Stimulated activated CD4-positive, alpha-beta T cell treated with anti-CD3 and anti-CD28 coated beads, Interleukin-1b, Interleukin-23, amount 100 ng/mL, for 1 hour (primary cell): ENCODE measurements at places on chromosomes 1 and 21.

- DNase-seq, result no peak
These were observed 6.3 kb downstream of the CELF3 start for GRCh38 chr1:151710187-151710840.

- no peak for DNase-seq
These were observed 144.7 kb downstream of the RYR2 start for GRCh38 chr1:237186675-237187074.

DNA sequence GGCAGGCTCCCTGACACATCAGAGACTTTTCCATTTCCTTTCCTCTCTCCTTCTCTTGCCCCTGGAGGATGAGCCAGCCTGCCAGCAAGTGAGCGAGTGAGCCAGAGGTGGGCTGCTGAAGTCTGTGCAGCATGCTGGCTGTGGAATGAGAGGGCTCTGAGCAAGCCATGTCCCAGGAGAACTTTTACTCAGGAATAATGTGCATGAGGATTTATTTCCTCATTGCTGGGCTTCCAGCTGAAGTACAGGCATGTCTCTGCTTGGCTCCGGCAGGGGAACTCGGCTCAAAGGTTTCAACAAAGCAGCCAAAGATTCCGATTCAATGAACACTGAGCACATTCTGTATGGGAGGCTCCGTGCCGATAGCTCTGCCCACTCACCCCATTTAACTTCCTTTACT lies 43.7 kb downstream of the UBIAD1 start:
- no peak for DNase-seq

- DNase-seq, result no peak
These were observed 95.4 kb upstream of the USP24 start for GRCh38 chr1:55310505-55310971.

GRCh38 chr1:8065369-8065768 lies 39.3 kb upstream of the ERRFI1 start:
- DNase-seq, result no peak

DNA sequence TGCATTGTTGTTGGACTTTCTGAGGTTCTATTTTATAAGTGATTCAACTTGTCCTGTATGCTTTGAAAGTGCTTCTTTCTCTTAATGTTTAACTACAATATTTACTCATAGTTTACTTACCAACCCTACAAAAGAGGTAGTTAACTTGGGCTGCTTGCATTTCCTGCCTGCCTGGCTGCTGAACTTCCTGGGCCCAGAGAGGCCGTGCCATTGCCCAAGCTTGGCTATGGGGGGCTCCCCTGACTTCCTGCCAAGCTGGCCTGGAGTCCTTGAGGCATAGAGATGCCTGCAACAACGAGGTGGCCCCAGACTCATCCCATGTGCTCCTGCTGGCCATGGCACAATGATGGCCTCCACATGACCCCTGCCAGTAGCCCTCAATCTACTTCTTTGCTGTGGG lies 361.6 kb upstream of the PLD5 start:
- no peak for DNase-seq

DNA sequence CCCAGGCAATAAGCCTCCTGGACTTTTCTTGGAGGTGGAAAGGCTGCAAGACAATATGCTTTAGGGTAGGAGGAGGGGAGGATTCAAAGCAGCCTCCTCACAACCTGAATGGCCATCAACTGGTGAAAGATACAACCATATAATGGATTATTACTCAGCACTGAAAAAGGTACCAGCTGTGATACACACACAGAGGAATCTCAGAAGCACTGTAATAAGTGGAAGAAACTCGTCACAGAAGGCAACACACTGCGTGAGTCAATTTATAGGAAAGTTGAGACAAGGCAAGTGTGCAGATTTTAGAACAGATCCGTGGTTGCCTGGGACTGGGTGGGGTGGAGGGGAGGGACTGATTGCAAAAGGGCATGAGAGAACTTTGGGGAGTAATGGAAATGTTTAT lies 64.9 kb upstream of the ZBTB40 start:
- DNase-seq, result no peak

- DNase-seq, result no peak
These were observed 36.0 kb downstream of the SYT6 start for GRCh38 chr1:114117654-114118053.

- DNase-seq, result no peak
These were observed 3.5 kb downstream of the TRIM33 start for GRCh38 chr1:114507513-114507912.

DNA sequence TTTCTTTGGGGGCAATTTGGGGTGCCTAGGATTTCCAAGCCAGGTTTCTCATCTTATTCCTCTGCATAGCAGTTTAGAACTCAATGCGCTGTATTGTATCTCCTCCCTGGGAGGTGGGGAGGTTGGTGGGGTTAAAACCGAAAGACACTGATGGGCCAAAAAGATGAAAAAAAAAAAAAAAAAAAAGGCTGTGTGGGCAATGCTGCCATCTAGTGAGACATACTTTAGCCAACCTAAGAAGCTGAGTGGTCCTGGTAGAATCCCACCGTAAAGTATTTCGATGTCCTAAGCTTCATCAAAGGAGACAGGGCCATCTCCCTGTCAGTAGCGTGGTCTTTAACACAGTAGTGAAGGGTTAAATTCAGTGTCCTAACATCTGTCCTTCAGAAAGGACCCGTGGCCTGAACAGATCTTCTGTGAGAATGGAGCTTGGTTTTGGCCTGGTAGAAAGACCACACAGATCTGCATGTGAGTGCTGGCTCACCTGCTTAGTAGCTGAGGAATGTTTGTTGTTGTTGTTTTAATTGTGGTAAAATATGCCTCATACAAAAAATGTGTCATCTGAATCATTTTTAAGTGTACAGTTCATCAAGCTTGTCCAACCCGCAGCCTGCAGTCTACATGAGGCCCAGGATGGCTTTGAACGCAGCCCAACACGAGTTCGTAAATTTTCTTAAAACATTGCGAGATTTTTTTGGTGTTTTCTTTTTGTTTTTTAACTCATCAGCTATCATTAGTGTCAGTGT lies 226.2 kb downstream of the KIF26B start:
- DNase-seq, result no peak

DNA sequence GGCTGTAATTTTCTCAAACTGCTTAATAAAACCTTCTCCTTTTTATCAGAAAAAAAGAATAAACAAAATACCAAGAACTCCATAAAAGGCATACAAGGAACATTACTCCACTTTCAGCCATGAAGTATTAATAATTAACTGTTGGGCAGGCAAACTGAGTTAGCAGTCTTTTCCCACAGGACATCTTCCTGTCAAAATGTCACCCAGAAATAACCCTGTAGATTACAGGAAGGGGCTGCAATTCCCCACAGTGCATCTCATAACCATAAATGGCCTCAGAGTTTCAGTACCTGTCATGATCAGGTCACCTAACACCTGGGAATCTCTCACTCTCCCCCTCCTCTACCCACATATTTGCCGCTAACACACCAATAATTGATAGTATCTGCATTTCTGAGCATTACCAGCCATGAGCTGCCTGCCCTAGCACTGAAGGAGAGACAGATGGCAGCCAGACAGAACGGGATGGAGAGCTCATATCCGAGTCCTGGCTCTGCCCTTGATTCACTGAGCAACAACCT lies 475.0 kb downstream of the SMYD3 start:
- DNase-seq, result no peak

DNA sequence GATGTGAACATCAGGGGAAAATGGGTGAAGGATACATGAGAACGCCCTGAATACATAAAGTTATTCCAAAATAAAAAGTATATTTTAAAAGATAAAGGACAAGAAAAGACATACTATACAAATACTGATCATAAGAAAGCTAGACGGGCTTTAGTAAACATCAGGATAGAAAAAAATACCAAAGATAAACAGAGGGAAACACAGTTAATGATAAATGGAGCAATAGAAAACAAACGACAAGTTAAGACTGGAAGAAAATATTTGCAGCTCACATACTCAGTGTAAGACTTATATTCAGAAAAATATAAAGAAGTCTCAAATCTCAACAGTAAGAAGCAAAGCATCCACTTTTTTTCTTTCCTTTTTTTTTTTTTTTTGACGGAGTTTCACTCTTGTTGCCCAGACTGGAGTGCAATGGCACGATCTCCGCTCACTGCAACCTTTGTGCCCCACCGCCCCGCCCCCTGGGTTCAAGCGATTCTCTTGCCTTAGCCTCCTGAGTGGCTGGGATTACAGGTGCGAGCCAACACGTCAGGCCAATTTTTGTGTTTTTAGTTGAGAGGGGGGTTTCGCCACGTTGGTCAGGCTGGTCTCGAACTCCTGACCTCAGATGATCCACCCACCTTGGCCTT lies 94.8 kb downstream of the OMA1 start:
- no peak for DNase-seq

GRCh38 chr21:42649122-42650032 lies 4.0 kb upstream of the PDE9A start:
- no peak for DNase-seq

DNA sequence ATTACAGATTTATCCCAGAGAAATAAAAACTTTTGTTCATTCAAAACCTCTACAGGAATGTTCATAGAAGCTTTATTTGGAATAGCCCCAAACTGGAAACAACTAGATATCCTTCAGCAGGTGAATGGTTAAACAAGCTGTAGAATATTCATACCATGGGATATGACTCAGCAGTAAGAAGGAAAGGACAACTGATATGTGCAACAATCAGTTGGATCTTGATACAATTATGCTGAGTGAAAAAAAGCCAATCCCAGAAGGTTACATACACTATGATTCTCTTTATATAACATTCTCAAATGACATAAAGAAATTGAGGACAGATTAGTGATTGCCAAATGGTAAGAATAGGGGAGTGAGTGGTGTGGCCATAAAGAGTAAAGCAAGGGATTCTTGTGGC lies 376.7 kb downstream of the S1PR1 start:
- no peak for DNase-seq

DNA sequence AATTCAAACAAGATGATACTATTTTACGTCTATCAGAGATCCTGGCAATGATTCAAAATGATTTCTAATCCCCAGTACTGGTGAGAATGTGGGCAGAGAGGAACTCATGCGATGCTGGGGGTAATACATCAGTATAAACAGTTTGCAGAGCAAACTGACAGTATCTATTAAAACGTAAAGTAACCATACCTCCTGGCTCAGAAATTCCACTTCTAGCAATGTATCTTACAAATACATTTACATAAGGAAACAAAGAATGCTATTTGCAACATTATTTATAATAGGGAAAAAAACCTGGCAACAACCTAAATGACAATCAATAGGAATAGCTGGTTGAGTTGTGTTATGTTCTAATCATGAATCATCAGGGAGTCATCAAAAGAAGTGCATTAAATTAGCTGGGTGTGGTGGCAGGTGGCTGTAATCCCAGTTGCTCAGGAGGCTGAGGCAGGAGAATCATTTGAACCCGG lies 15.9 kb downstream of the RCAN1 start:
- DNase-seq, result no peak

DNA sequence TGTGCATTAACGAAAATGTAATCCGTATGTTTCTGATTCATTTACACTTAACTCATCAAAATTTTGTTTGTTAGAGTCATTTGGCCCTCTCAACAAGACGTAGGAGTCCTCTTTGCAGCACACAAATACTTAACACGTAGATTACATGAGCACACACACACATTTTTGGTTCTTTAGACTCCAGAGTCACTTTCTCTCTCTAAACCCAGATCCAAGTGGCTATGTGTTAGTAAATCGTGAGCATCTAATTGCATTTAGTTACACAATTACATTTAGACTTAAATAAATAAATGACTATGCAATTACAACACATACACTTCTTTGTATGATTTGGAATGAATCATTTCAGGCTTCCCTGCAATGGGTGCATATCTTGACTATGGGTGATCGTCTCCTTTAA lies 109.0 kb upstream of the GREM2 start:
- no peak for DNase-seq

DNA sequence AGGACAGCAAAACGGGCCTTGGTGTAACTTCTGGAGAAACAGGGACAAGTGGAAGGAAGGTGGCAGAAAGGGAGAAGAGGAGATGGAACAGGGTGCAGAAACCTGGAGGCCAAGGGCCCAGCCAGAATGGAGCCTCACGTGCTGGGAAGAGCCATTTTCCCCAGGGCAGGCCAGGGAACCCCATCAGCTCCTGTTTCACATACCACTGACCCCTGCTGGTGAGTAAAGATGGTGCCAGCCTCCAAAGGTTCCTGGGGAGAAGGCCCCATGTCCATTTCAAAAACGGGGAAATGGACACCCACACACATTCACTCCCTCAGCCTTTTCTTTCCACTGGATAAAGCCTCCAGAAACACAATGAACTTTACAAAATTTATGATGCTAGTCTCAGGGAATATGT lies 57.6 kb upstream of the JUN start:
- DNase-seq, result no peak

GRCh38 chr1:60386249-60386648 lies 312.7 kb upstream of the C1orf87 start:
- no peak for DNase-seq

DNA sequence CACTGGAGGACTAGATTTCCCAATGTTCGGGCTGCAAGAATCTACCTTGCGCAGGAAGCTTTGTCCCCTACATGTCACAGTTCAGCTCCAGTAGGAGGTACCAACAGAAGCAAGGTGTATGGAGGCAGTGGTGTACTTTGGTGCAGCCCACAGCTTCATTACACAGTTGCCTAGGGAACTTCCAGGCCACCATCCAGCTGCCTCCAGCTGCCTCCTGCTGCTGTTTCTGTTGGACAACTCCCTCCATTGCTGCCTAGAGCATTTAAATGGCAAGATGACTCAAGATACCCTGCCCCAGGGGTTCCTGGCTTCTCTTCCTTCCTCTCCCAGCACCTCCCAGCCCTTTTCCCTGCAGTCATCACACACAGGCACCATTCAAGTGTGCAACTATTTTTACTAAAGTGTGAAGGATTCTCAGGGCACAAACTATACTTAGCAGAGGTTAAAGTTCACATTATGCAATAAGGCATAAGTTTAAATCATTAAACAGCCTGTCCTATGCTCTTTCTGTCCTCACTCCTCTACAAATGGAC lies 39.0 kb upstream of the ATP1A1 start:
- DNase-seq, result no peak

DNA sequence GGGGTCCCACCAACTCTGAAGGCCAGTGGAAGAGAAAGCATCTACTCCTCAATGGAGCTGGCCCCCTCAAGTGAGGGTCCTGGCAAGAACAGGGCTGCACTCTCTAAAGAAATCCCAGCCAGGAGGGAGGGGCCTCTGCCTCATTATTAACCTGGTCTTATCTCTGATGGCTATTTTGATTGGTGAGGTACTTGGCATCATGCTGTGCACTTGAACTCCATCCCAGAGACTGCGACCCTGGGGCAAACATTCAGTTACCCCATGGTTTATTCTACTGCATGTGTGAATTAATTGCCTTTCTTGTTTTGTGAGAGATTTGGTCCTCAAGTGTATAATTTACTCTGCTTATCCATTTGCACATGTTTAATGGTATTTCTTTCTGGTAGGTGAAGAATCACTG lies 55.0 kb upstream of the ETV3 start:
- no peak for DNase-seq

- no peak for DNase-seq
These were observed 24.6 kb downstream of the PLEKHA6 start for GRCh38 chr1:204335085-204335484.

- no peak for DNase-seq
These were observed 303.5 kb upstream of the KAZN start for GRCh38 chr1:14294860-14295536.

- no peak for DNase-seq
These were observed 313.5 kb upstream of the PLXNA2 start for GRCh38 chr1:208557723-208558094.

- no peak for DNase-seq
These were observed 326.7 kb upstream of the VAMP3 start for GRCh38 chr1:7444363-7444762.
